ENCODE measurements at places on chromosomes 3 and 15. TPM values are rescaled to one million over a fixed set of nuclear protein-coding genes. Genes with fewer than 3 reads are reported as not detected.

DNA sequence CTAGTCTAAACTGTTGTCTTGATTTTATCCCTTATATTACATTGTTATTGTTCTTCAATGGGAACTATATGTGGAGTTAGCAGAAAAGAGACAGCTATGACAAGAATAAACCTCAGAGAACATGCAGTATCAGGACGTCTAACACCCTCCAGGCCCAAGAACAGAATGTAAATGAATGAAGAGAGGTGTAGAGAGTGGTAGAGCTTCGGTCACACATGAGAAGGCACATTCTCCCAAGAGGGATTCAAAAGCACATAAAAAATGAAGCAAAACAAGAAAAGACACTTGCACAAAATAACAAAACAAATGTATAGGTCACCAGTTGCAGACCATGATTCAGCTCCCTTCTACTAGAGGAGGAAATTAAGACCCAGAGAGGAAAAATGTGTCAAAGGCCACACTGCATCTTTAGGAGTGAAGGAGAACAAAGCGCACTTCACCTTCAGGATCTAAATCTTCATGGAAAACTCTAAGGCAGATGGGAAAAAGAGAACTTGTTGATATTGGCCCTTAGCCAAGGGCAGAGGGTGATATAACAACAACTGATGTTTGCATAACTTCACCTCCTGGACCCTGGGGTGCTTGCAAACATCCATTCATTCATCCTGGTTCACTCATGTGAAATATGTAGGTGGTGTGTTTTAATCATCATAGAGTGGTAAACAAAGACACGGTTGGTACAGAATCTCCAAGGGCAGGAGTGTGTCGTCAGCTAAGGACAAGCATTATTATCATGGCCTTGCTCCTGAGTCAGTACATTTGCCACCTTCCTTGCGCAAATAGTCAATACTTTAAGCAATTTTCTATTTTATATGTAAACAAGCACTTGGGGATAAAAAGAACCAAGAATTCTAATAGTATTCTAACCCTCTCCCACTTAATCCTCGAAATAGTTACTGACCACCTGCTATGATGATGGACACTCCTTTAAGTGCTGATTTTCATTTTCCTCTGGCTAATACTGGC lies 8.8 kb downstream of the NEK10 start:
- no peak for DNase-seq

DNA sequence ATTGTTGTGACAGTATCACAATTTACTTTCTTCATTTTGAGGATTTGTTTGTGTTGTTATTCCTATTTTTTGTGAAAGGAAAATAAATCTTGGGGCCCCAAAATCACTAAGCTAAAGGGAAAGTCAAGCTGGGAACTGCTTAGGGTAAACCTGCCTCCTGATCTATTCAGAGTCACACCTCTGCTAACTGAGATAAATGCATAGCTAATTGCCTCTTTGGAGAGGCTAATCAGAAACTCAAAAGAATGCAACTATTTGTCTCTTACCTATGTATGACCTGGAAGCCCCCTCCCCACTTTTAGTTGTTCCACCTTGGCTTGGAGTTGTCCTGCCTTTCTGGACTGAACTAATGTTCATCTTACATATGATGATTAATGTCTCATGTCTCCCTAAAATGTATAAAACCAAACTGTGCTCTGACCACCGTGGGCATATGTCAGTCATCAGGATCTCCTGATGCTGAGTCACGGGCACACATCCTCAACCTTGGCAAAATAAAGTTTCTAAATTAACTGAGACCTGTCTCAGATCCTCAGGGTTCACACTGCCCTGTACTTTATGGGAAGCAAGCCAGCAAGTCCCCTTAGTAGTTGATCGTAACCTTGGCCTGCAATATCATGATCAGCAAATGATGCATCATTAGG lies 523.2 kb upstream of the GOLIM4 start:
- DNase-seq: no peak

DNA sequence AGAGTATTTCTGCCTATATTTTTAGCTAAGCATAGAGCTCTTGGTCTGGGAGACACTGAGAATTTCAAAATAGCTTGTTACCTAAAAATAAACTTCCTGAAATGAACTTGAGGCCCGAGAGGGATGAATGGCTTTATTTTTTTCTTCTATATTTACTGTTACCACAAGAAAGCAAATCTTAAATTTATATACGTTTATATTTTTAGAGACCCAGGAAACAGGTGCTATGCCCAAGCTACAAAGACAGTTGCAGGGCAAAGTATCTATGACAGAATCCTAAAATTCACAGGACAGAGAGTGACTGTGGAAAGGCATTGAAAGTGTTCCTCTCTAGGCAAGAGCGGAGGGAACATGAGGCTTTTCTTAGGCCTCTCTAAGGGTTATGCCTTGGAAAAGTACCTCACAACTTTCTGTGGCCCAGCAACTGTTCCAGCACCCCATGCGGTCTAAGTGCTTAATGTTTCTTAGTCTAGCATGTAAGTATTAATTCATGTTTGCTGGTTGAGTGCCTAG lies 36.5 kb downstream of the TGFBR2 start:
- no peak for DNase-seq

DNA sequence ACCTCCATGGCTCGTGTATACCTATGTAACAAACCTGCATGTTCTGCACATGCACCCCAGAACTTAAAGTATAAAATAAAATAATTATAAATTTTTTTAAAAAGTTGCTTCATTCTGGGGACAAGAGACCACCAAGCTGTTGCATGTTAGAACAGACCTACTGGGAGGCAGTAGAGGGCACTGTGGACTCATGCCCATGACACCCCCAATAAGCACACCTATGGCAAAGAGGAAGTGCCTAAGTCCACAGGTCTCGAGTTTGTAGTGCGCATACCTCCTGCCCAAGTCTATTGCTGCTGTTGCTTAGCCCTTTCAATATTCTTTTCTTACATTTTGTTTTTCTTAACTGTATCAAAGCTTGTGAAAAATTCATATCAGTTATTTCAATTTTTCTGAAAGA lies 267.9 kb upstream of the THBS1 start:
- no peak for DNase-seq

The HACD2 gene
- 6.9 TPM for total RNA-seq

The GOLGA8N gene
- not detected for total RNA-seq

GRCh38 chr15:91884606-91885005 lies 31.1 kb downstream of the SLCO3A1 start:
- no peak for DNase-seq

GRCh38 chr3:46713050-46713897 lies 4.4 kb downstream of the PRSS50 start:
- DNase-seq: no peak

GRCh38 chr3:53724566-53724965 lies 121.7 kb downstream of the CHDH start:
- no peak for DNase-seq

- DNase-seq: peak; percentile 35
These were observed 327.9 kb upstream of the CTNNB1 start for GRCh38 chr3:40871394-40871793.

DNA sequence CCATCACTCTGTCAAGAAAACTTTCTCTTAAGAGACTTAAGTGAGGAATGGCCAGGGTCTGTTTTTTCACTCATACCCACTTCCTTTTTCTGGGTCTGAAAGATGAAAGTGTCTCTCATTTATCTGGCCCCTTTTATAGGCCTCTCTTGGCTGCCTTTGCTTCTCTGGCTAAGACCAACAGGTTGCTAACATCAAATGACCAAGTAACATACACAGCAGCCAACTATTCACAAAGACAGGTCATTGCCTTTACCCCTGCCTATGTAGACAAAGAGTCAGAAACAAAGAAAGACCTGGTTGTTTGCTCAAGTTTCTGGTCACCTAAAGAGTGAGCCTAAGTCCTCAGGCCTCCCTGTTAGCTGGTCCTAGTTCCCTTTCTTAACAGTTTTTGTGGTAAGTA lies 24.0 kb upstream of the CSTA start:
- DNase-seq: no peak

The LRRIQ4 gene
- total RNA-seq: 0.29 TPM
